Omental fat pad (tissue), 4 donors: ENCODE measurements at places on chromosomes 7 and 10.

- DNase-seq = peak; percentile 38
These were observed 34.8 kb downstream of the MGMT start for GRCh38 chr10:129501652-129502436.

- no peak for DNase-seq
These were observed 107.3 kb upstream of the SHH start for GRCh38 chr7:155919391-155920067.

DNA sequence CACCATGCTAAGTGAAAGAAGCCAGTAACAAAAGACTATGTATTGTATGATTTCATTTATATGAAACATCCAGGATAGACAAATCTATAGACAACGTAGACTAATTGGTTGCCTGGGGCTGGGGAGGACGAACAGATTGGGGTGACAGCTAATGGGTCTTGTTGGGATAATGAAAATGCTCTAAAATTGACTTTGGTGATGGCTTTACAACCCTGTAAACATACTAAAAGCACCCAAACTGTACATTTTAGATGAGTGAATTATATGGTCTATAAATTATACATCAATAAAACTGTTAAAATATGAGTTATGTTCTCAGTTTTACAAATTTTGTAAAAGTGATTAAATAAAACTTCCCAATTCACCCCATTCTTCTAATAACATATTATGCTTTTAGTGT lies 261.5 kb downstream of the ELMO1 start:
- no peak for DNase-seq

GRCh38 chr7:44961844-44962482 lies 16.9 kb downstream of the MYO1G start:
- DNase-seq = no peak

DNA sequence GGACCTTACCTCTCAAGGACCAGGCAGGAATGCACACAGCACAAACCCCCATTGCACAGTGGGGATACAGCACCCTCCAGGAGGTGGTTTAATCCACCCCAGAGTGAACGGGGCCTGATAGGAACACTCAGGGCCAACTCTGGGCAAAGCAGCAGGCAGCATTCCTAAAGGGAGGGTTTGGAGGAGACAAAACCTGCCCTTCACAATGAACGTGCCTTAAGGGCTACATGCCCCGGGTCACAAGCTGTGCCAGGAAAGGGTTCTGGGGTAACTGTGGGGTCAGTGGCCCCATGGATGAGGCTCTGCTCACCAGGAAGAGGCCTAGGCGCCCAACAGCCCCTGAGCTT lies 1.1 kb downstream of the GPRIN2 start:
- DNase-seq = no peak

DNA sequence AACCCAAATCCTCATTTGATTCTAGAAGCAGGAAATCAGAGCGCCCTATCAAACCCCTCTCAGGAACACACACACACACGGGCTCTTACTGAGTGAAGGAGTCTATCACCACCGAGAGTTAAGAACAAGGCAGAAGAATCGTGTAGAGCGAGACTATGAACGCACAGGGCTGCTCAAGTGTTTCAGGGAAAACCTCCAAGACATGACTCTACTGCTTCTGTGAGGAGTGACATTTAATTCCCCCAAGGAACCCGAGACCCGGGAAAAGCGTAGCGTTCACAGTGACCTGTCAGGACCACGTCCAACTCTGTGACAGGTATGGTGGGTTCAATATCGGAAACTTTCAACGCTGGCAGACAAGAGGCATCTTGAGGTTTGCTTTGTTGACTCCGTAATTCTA lies 21.6 kb downstream of the PITRM1 start:
- no peak for DNase-seq

DNA sequence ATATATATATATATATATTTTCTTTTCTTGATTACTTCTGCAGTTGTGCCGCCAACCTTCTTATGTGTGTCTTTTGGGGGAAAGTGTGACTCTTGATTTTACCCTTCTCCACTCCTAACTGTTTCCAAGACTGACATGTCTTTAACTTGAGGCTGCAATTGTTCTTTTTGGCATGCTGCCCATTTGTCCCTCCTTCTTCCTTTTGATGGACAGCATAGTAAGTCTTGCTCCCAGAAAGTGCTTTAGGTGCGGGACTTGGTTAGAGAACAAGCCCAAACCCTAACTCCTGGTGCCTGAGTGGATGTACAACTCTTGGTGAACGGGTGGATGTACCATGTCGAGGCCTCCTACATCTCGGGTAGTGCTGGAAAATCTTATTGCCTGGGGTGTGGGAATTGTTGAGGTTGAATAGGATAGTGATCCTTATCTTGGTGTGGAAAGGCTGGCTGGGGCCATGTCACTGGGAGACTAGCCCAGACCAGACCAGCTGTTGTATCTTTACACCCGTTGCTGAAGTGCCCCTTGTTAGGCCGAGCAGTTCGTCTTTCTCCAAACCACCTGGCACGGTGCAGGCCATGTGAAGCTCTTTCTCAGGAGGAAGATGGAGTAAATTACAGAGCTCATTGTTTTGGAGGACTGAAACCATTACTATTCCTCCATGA lies 16.3 kb downstream of the TCF7L2 start:
- no peak for DNase-seq

- DNase-seq = no peak
These were observed 6.5 kb downstream of the TSPAN15 start for GRCh38 chr10:69457771-69458237.

- DNase-seq = no peak
These were observed 142.7 kb downstream of the ADARB2 start for GRCh38 chr10:1594372-1595241.

DNA sequence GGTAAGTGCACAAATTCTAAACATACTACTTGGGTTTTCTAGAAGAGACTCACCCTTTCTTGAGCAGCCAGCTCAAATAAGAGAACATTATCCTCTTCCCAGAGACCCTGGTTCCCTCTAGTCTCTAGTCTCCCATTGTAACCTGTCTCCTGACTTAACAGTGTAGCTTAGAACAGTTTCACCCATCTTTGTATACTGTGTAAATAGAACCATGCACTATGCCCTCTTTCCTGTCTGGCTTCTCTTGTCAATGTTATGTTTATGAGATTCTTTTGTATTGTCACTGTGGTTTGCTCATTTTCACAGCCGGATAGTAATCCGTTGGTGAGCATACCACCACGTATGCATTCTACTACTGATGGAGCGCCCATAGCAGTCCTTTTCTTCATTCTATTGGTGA lies 227.4 kb upstream of the PLPP4 start:
- DNase-seq = no peak

GRCh38 chr10:33661580-33662336 lies 327.3 kb upstream of the NRP1 start:
- DNase-seq = peak; percentile 24

- no peak for DNase-seq
These were observed 173.9 kb upstream of the SLC25A13 start for GRCh38 chr7:96495751-96496216.

DNA sequence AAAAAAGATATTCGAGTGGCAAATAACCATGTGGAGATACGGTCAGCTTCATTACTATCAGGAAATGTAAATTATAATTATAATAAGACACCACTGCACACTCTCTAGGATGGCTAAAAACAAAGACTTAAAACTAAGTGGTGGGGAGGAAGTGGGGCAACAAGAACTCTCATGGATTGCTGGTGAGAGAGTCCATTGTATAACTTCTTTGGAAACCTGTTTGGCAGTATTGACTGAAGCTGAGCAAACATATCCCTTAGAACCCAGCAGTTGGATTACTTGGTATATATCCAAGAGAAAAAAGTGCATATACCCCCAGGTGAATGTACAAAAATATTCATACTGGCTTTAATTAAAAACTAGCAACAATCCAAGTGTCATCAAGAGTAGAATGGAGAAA lies 133.7 kb upstream of the CTBP2 start:
- no peak for DNase-seq

DNA sequence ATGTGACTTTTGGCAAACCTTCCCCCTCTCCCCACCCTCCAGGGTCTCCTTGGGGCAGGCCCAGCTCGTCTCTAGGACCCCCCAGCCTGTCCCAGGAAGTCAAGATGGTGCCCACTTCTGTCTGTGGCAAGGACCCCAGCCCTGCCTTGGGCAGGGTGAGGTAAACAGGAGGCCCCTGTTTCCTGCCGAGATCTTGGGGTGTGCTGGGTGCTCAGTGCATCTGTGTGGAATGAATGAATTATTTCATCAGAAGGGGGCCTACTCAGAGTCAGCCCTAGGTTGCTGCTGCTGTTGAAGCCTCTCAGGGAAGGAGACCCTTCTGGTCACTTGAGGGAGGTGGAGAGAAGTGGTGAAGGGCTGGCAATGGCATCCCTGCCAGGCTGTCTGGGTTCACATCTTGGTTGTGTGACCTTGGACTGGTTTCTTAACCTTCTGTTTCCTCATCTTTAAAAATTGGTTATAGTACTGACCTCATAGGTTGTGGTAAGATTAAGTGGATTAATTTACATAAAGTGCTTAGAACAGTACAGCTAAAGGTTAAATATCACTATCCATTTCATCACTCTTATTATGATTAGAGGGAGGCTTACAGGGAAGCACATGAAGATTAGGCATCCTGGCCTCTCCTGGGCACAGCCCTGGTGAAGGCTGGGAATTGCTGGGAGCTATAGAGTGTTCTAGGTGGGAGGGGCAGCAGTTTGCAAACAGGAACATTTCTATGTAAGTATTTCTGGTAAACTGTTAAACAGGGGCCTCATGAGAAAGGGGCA lies 67.7 kb downstream of the ZMIZ1 start:
- DNase-seq = no peak

DNA sequence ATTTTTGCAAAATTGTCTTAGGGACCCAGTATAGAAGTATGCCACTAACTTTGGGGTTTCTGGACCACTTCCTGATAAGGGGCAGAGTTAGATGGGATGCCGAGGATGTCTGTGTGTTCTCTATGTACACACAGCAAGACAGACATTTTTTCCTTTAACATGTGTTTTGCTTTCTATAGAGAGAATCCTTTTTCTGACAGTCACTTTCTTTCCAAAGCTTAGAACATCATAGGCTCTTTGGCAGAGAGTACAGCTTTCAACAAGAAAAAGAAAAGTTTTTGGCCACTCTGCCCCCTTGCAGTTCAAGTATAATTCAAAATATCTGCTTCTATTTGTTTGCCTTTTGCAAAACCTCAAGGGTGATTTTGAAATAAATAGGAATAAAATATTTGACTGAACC lies 44.1 kb downstream of the PAPSS2 start:
- no peak for DNase-seq

- DNase-seq = no peak
These were observed 95.7 kb downstream of the POU6F2 start for GRCh38 chr7:39073432-39073831.

- DNase-seq = no peak
These were observed 458.4 kb downstream of the DNAJB6 start for GRCh38 chr7:157795199-157795598.

DNA sequence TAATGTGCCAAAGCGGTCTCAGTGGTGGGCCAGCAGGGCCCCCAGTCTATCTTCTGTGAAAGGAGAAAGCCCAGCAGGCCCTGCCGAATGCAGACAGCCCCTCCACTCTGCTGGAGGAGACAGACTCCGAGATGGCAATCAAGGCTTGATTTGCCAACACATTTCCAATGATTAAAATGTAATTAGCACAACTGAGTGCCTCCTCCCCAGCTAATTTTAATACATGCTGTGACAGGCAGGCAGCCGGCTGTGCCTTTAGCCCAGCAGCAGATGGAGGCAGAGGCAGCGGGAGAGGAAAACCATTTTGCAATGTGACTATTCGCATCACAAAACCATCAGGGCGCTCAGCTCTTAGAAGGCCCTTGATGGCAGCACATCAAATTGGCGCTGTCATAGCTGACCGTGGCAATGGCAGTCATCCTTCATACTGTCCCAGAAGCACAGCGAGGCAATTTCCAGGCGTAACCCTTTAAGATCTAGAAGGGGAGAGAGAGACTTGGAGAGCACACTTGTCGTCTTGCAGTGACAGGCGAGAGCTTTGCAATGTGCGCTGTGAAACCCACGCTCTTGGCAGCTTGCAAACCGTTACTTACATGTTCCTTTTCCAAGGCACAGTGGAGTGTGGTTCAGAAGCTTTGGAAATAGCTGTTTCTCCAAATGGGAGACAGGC lies 714.8 kb upstream of the GALNT17 start:
- no peak for DNase-seq

DNA sequence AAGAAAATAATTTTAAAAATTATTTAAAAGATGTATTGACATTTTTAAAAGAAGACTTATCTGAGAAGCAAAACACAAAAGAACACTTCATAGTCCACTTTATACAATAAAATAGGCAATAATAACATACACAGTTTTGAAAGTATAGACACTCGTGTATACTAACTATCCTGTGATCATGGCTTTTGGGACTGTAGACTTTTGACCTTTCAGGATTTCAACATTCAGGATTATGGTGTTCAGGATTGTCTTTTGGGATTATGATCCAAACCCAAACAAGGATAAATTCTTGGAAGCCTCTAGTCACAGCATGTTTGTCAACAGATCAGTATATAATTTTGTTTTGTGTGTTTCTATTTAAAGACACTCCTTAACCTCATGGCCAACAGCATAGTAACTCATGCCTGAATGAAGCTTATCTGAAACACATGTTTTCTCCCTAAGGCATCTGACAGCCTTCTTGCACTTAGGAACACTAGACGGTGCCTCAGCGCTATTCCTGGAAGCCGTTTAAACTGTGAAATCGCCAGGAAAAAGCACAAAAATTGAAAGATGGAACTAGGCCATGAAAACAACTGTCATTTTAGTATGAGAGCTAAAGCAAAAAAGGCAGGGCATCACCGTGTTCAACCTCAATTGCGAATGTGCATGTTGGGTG lies 29.9 kb downstream of the GSAP start:
- no peak for DNase-seq

DNA sequence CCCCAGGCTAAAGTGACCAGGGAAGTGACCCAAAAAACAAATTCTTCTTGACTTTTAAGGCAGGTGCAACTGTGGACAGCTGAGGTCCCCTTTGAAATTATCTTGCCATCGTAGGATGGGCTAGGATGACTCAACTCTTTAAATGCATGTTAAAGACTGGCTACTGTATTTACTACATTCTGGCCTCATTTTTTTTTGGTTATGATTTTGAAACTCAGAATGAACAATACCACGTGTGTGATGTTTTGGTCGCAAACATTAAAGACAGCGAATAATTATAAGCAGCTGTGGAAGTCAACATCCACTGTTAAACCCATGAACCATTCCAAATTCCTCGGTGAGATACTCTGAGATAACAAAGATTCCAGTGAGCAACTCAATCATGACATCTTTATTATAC lies 1.2 kb upstream of the SLC13A4 start:
- DNase-seq = no peak
